NCI-H345 (cell line): ENCODE measurements at places on chromosomes 3 and 15.

DNA sequence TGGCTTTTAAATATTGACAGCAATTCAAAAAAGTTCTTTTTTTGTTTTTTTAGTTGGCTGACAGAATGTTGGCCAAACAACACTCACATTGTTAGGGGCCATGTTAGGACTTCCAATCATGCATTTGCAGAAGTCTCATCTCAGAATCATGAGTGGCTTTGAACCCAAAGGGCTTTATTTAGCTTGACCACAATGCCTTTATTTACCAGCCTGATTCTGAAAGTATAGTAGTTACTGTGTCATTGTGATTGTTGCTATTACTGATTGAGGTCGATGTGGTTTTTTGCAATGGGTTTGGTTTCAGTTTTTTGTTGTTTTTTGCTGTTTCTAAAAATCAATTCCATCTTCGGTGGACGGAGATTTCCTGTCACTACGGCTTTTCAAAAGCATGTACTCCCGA, 7.2 kb downstream of the GLDN start:
- no peak for DNase-seq

GRCh38 chr3:20173844-20174410, 12.1 kb downstream of the SGO1 start:
- DNase-seq, result no peak

DNA sequence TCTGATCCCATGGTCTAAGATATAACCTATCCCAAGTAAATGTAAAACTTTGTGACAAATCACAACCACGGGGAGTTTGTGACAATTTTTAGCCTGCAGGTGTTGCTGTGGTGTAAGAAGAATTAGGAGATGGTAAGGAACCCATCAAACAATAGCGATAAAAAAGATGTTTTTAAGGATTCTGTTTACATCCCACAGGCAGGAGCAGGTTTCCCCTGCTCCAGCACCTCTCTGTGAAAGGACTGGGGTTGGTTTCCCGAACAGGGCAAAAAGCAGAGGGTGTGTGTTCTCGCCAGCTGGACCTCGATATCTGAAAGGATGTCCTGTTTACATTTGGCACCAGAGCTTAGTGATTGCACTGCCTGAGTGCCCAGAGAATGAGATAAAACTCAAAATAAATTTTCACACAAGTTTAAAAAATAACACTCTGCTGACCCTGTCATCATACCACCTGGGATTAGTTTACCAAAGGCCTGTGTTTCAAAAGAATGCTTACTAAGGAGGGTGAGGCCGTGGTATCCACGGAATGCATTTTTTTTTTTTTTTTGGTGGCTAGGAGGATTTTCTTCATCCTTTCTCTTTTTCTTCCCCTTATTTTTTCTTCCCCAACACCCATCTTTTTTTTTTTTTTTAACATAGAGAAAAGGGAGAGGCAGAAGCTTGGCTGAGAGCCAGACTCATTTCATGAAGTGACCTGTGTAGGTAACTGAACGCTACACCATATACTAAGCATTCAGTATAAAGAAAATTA, 151.8 kb upstream of the DPH6 start:
- peak; percentile 27 for DNase-seq

GRCh38 chr3:150763841-150764483, 993 bp upstream of the SIAH2 start:
- DNase-seq, result no peak

- DNase-seq, result no peak
Observed at GRCh38 chr3:151753846-151754245, 20.1 kb downstream of the AADACL2 start.

DNA sequence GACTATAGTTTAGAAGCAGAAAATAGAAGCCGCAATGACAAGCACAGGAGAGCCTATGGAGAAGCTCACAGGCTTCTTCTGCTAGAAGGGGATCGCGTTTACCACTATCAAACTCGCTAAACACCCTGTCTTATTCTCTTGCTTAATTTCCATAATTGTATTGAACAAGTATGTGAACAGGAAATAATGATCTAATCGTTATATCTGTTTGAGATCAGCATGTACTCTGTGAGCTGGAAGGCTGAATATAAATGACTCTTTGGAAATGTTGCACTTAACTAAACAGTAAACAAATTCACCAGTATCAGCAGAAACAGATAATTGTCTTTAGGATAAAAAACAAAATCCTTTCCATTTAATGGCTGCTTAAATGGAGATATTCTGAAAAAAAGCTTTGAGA, 15.0 kb downstream of the NEK10 start:
- no peak for DNase-seq

DNA sequence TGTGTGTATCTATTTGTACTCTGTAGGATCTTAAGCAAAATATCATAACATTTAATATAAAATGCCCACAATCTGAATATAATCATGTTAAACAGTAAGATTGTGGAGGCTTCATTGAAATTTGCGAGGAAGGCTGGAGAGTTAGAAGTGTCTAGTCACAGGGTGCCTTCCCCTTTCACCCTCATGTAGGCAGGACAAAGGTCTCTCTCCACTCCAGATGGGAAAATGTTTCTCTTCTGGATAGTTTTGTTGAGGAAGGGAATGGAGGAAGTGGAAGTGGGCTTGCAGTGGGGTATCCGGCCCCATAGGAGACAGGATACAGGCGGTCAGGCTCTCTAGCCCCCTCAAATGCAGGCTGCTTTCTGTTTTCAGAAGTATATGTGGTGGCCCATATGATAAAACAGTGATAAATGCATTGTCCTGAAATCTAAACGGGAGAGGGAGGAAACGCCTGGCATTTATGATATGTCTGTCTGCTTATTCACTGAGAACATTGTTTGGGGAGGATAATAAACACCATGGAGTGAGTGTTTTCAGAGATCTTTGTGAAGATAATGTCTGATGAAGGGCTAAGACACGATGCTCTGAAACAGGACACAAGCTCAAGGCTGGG, 13.3 kb upstream of the MYZAP start:
- DNase-seq, result no peak

DNA sequence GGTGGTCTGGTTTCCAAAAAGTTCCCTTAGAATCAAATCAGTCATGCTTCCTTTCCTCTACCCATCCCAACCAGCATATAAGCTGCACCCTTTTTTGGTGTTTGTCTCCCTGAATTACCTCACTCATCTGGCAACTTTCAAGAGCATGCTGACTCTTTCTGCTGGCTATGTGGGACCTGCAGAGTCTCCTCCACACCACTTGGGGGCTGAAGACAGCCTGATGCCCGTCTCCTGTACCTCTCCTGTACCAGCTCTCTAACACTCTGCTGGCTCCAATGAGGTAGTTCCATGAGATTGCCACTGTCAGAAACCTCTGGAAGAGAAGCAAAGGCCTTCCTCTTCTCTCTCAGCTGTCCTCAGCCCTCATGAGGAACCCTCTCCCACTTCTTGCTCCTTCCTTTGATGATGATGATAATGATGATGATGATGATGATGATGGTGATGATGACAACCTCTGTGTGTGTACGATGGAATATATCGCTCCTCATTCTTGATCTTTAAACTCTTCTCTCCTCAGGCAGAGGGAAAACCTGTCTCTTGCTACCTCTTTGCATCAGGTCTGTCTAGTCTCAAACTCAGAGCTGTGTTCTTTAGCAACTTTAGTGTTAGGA, 257.5 kb downstream of the ZNF621 start:
- DNase-seq, result no peak

- no peak for DNase-seq
Observed at GRCh38 chr3:195183071-195183776, 87.7 kb downstream of the XXYLT1 start.

- DNase-seq, result no peak
Observed at GRCh38 chr3:104596054-104596453, 770.7 kb upstream of the ALCAM start.

DNA sequence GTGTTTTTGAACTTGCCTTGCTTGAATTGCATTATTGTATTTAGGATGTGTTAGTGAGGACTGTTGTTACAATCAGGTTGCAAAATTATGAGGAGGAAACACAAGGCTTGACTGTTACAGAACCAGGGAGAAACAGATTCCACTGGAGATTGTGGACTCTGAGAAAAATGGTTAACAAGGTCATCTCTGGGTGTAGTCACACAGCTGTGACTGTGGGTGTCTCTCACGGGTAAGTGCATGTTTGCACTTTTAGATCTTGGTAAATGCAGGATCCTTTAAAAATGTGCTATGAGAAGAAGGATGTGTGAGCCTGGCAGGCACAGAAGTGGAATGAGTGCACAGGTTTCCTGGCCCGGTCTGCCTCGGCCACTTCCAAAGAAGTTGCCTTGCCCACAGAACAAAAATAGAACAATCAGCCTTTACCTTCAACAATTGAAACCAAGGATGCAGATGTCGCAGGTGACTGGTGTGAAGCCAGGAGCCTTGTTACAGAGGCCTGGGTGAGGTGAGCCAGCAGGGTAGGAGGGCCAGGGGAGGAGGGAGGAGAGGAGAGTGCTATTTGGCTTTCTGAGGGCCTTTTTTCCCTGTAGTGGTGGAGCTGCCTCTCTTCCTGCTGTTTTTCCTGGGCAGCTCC, 68.0 kb downstream of the ABHD5 start:
- DNase-seq, result no peak

DNA sequence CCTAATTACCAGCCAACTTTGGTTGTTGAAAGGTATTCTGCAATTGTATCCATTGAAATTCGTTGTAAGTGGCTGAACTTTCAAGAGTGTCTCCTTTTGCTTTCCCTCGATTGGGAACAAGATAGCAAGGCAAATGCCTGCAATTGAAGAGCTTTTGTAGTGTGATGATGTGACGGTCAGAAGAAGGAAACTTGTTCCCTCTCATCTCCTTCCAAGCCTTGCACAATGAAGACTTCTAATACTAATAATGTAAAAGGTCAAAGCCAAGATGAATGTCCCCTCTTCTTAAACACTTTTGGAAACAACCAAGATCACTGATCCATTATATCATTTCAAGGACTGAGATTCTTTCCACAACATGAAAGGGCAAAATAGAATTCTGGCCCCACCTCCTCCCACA, 101.9 kb upstream of the LMCD1 start:
- DNase-seq, result no peak

DNA sequence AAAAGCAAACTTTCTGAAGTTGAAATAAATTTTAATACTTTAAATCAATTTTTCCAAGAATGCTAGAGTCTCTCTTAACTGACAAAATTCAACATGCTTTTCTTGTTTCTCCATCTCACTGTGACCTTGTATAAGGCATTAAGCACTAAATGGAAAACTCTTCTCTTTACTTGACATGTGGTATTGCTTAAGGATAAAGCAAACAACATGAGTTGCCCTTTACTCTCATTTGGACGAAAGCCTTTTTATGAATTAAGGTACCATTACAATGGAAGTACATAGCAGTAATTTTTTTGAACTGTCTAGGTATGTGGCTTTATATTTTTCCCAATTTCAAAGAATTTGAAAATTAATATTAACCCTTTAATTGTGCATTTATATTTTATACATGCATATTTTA, 1.4 kb downstream of the STRIT1 start:
- DNase-seq, result no peak

DNA sequence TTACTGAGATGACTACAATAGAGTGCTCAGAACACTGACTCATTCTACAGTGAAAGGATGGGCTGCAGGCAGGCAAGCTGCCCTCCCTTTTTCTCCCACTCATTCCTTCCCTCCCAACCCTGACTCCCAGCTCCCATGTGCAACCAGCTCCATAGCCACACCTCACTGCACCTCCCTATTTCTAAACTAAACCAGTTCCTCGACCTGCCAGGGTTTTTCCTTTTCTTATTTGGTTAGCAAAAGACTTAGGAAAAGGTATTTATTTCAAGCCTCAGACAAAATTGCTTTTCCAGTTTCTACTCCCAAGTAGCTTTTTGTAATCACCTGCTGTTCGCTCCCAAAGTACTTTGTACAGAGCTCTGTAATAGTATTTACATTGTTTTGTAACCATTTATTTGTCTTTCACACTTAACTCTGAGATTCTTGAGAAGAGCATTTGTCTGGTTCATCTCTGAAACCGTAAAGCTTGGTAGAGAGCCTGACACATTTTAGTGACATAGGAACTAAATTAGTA, 2.2 kb downstream of the AADAC start:
- peak; percentile 16 for DNase-seq

GRCh38 chr15:69505956-69506556, 53.4 kb downstream of the RPLP1 start:
- no peak for DNase-seq

DNA sequence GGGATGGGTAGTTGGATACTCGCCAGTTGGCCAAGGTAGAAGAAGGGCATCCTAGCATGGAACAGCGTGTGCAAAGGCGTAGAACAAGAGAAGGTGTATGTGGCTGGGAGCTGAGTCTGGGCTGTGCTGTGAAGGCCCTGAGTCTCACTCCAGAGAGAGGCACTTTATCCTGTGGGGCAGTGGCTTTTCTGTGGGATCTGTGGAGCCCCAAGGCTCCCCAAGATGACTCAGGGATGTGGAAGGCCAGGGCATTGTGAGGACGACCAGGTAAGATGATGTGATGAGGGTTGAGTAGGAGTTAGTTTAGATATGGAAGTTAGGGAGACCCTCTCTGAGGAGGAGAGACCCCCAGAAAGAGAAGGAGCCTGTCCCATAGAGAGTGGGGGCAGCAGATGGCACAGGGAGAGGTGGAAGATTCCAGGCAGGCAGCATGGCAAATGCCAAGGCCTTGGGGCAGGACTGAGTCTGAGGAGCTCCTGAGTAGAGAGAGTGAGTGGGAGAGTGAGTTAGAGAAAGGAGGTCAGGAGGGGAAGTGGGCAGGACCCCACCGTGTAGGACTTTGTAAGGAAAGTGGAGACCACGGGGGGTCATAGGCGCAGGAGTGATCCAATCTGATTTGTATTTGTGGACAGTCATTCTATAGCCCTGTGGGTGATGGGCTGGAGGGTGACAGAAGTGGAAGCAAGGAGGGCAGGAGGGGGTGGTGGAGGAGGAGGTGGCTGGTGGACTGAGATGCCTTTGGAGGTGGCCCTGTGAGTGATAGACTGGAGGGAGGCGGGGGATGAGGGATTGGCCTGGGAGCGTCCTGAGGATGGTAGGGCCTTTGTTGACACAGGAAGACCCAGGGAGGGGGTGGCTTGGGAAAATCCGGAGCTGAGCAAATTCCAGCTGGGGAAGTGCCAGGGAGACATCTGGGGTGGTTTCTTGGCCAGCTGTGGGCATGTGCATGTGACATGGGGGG, 50.3 kb downstream of the FBLN2 start:
- no peak for DNase-seq

DNA sequence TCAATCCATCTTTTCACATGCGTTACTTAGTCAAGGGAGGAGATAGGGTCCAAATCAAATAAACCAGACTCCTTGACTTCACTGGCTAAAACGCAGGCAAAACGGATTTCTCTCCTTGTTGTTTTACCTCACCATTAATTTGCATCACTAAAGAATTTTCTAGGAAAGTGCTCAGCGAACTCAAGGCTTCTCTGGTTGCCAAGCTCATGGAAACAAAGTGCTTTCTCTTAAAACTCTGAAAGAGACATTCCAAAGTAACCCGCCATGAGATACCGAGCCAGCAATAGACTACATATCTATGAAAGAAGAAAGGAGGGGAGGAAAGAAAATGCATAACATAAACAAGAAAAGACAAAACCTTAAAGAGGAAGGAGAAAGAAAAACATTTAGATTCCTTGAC, 211.7 kb upstream of the WNT5A start:
- DNase-seq, result no peak

- DNase-seq, result no peak
Observed at GRCh38 chr15:83014205-83014653, 2.8 kb upstream of the C15orf40 start.

- no peak for DNase-seq
Observed at GRCh38 chr15:34815836-34816235, 20.5 kb upstream of the ACTC1 start.
